Thyroid gland (tissue), 4 donors: ENCODE measurements at places on chromosomes 13 and 19. TPM values are rescaled to one million over a fixed set of nuclear protein-coding genes. Genes with fewer than 3 reads are reported as not detected.

DNA sequence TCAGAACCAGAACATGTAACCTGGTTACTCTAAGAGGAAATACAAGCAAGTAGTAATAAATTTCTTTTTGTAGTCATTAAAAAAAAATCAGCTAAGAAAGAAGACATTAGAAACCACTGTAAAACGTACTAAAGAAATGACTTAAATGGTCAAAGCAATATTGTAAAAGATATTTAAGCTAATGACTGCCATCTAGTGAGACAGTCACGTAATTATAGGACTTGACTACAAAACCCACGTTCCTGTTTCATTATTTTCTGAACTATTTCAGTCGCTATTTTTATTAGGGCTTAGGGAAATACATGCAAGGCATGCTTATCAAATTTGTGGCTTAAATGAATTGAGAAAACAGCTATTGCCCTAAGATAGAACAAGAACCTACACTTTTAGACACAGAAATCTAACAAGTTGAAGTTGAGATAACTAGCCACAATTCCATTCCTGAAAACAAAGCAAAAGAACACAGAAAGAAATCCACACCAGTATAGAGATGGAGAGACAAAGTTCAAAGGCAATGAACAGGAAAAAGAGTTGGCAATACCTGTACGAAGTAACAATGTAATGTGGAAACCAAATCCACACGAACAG lies 17.9 kb downstream of the ALG5 start:
- no peak overlapping the region for H3K4me3 ChIP-seq
- H3K27ac ChIP-seq, result no peak overlapping the region
- H3K27me3 ChIP-seq, result no peaks in the 10 kb centered on the region
- H3K4me1 ChIP-seq, result no peaks in the 10 kb centered on the region
- no peak for DNase-seq

GRCh38 chr19:48867746-48868113 lies 687 bp downstream of the PLEKHA4 start:
- no peaks in the 10 kb centered on the region for H3K36me3 ChIP-seq
- no peak for DNase-seq
- H3K27ac ChIP-seq, result peak overlapping the region; percentile 6
- peak overlapping the region; percentile 14 for H3K4me3 ChIP-seq
- H3K27me3 ChIP-seq, result no peaks in the 10 kb centered on the region

GRCh38 chr19:23070353-23071146 lies 46.3 kb upstream of the ZNF730 start:
- no peak overlapping the region for H3K4me3 ChIP-seq
- no peak overlapping the region for H3K27ac ChIP-seq
- DNase-seq, result no peak
- no peaks in the 10 kb centered on the region for H3K36me3 ChIP-seq

- no peaks in the 10 kb centered on the region for H3K36me3 ChIP-seq
- no peak overlapping the region for H3K27ac ChIP-seq
- H3K4me3 ChIP-seq, result no peak overlapping the region
- H3K27me3 ChIP-seq, result no peaks in the 10 kb centered on the region
- peaks cover 17% of the 10 kb centered on the region for H3K4me1 ChIP-seq
- no peak for DNase-seq
Measured at GRCh38 chr13:49112782-49113525, 107.2 kb upstream of the MLNR start.

DNA sequence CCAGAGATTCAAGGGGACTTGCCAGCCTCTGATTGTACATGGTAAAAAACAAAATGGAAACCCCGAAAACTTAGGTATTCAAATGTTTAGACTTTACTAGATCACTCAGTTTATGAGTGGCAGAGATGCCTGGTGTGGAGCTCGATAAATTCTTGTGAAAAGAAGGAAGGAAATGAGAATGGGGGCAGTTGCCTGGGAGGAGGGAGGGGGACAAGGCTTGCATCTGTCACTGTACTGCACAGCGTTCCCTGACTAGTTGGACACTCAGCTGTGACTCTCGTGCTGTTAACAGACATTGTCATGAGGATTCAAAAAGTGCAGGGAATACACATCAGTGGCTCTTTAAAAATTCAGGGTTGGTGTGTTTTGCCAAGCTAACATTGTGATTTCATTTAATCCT lies 232.9 kb downstream of the ZIC5 start:
- H3K27ac ChIP-seq, result no peak overlapping the region
- peaks cover 5% of the 10 kb centered on the region for H3K4me1 ChIP-seq
- no peak for DNase-seq
- H3K4me3 ChIP-seq, result no peak overlapping the region
- no peaks in the 10 kb centered on the region for H3K27me3 ChIP-seq

GRCh38 chr19:33275933-33276619 lies 26.3 kb downstream of the CEBPA start:
- peaks cover 6% of the 10 kb centered on the region for H3K4me1 ChIP-seq
- H3K4me3 ChIP-seq, result no peak overlapping the region
- no peak overlapping the region for H3K27ac ChIP-seq

GRCh38 chr19:14654786-14655560 lies 19.7 kb downstream of the ADGRE3 start:
- H3K4me3 ChIP-seq, result no peak overlapping the region
- H3K27ac ChIP-seq, result no peak overlapping the region
- DNase-seq, result no peak

DNA sequence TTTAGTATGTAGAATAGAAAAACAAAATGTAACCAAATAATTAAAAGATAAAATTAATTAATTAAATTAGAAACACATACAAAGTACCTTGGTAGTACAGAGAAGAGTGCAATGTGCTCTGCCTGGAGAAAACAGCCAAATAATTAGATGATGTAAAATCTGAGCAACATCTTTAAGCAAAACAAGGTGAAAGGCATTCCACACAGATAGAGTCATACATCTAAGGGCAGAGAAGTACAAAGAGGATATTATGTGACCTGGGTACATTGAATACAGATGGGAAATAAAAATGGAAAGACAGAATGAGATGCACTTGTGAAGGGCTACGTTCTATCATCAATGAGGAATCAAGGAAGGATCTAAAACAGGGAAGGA lies 25.2 kb upstream of the FNDC3A start:
- DNase-seq, result no peak
- no peak overlapping the region for H3K27ac ChIP-seq
- no peaks in the 10 kb centered on the region for H3K4me1 ChIP-seq
- no peaks in the 10 kb centered on the region for H3K27me3 ChIP-seq

DNA sequence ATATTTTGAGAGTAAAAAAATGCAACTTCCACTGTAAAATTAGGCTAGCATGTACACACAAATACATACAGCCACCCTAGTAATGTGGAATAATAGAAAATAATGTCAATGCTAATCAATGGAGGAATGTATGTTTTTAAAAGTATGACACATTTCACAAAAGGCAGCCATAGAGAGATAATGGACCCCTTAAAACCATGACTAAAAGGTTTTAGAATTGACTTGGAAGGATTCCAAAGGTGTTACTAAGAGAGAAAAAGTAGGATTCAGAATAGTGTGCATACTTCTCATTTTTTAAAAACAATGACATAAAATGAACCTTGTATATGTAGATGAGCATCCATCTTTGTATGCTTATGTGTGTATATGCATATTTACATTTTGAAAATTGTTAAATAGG lies 597.9 kb upstream of the PCDH9 start:
- no peaks in the 10 kb centered on the region for H3K4me1 ChIP-seq
- no peak overlapping the region for H3K4me3 ChIP-seq
- no peaks in the 10 kb centered on the region for H3K36me3 ChIP-seq
- H3K27me3 ChIP-seq, result no peaks in the 10 kb centered on the region
- no peak for DNase-seq

DNA sequence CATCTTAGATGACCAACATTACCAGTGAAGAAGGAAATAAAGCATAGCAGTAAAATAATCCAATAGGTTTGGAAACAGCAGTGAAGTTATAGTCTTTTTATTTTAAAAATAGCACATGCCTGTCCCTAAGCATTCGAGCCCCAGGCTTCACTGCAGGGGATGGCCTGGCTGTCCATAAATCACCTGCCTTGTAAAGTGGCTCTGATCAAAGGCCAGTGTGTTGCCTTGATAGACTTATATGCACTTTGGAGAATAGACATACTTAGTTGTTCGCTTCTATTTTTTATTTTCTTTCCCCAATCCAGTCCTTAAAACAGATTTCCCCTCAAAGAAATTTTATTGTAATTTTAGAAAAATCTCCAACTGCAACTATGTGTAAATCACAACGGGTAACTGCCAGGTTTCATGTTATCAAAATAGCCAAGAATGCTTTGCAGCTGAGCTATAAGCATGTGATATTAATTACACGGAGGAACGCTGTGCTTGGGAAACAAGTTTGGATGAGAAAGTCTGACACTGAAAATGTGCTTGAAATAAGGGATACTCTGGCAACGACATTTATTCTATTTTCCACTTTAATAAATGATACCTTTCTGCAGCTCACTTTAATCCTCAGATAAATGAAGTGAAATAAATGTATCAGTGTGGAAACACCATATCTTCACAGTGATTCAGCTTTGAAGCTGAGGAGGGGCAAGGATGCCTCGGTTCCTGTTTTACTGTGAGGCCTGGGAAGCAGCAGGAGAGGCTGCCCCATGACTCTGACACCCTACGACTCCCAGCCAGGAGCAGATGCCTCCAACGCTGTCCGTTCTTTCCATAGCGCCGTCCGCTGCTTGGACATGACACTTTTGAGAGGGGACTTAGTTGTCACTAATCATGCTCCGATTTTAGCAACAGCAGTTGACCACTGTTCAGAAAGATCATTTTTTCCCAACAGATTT lies 5.5 kb upstream of the METTL21C start:
- no peaks in the 10 kb centered on the region for H3K36me3 ChIP-seq
- DNase-seq, result no peak
- H3K4me3 ChIP-seq, result no peak overlapping the region
- H3K27ac ChIP-seq, result no peak overlapping the region

DNA sequence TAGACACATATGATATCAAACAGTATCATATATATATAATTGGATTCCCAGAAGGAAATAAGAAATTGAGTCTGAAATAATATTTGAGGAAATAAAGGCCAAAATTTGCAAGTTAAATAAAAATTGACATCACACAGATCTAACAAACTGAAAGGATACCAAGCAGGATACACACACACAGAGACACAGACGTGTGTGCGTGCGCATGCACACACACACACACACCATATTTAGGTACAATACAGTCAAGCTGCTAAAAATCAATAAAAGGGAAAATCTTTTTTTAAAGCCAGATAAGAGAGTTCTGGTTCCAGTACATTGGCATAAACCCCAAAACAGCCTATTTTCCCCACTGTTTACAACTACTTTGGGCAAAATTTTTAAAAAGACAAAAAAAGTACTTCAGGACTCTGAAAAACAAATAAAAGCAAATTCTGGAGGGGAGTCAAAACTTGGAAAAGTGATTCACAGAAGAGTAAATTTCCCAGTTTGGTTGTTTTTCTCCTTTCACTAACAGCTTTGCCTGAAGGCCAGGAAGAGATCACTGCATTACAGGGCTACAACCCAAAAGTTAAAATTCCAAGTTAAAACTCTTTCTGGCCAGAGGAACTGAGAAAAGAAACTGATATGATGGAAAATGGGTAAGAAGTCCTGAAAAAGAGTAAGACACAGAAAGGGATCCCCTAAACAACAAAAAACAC lies 16.2 kb downstream of the MYCBP2 start:
- peaks cover 40% of the 10 kb centered on the region for H3K4me1 ChIP-seq
- no peak for DNase-seq
- no peak overlapping the region for H3K27ac ChIP-seq
- H3K36me3 ChIP-seq, result no peaks in the 10 kb centered on the region

- DNase-seq, result no peak
- H3K4me1 ChIP-seq, result no peaks in the 10 kb centered on the region
- H3K27ac ChIP-seq, result no peak overlapping the region
- no peak overlapping the region for H3K4me3 ChIP-seq
- H3K36me3 ChIP-seq, result no peaks in the 10 kb centered on the region
Measured at GRCh38 chr13:24080134-24080533, 80.4 kb upstream of the SPATA13 start.

DNA sequence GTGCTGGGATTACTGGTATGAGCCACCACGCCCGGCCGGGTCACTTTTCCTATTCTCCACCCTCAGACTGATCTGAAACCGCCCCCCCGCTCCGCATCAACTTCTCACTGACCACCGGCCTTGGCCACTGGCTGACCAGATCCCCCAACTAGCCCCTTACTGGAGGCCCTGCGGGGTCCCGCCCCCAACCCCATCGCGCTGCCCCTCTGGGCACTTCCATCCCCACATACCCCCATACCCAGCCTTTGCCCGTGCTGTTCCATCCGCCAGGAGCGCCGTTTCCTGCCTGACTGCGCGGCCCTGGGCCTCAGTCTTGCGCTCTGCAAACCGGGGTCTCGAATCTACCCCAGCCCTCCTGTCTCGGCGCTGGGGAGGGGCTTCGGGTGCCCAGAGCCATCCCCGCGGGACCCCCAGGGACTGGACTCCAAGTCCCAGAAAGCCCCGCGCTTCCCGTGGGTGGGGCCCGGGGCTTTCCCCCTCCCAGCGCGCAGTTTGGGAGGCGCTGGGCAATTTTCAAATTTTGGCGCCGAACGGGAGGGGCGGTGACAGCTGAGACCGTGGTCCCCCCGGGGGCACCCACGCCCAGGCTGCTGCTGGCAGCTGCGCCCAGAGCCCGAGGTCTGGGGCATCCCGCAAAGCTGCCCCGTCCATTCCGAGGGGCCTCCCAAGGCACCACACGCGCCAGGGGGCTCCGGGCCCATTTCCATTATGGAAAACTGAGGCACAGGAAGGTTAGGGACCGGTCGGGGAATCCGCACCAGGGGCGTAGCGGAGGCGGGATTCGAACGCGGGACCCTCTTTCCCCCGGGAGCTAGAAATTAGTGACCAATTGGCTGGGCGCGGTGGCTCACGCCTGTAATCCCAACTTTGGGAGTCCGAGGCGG lies 5.2 kb upstream of the LMNB2 start:
- no peaks in the 10 kb centered on the region for H3K36me3 ChIP-seq
- H3K4me1 ChIP-seq, result peaks cover 17% of the 10 kb centered on the region
- peak; percentile 31 for DNase-seq
- H3K27me3 ChIP-seq, result no peaks in the 10 kb centered on the region

GRCh38 chr13:43116242-43116641 lies 92.9 kb downstream of the DNAJC15 start:
- no peak for DNase-seq
- H3K27ac ChIP-seq, result no peak overlapping the region
- no peaks in the 10 kb centered on the region for H3K4me1 ChIP-seq

GRCh38 chr19:13013649-13014048 lies 18.4 kb downstream of the NFIX start:
- H3K27ac ChIP-seq, result peak overlapping the region; percentile 87
- H3K4me1 ChIP-seq, result peaks cover 65% of the 10 kb centered on the region
- DNase-seq, result no peak
- H3K36me3 ChIP-seq, result no peaks in the 10 kb centered on the region

The RABAC1 gene
- 248 TPM for total RNA-seq

The NCR1 gene
- not detected for total RNA-seq

The KIR3DL2 gene
- total RNA-seq, result not detected

The PLPP2 gene
- 31.7 TPM for total RNA-seq

The IFNL1 gene
- total RNA-seq, result not detected

The COX7A1 gene
- 36.7 TPM for total RNA-seq

The STARD13 gene
- 83.2 TPM for total RNA-seq

The NOTCH3 gene
- 17.7 TPM for total RNA-seq

The TGFBR3L gene
- total RNA-seq, result not detected

The PSG5 gene
- total RNA-seq, result not detected

The ZNF540 gene
- 9.6 TPM for total RNA-seq

The WTIP gene
- total RNA-seq, result 18.2 TPM

The ZNF524 gene
- 25.0 TPM for total RNA-seq

The PDE4C gene
- not detected for total RNA-seq
